Activated CD4-positive, alpha-beta T cell treated with anti-CD3 and anti-CD28 coated beads, Interleukin-2, amount 50 U/mL, for 16 hours (primary cell): ENCODE measurements at places on chromosomes 5 and 9.

DNA sequence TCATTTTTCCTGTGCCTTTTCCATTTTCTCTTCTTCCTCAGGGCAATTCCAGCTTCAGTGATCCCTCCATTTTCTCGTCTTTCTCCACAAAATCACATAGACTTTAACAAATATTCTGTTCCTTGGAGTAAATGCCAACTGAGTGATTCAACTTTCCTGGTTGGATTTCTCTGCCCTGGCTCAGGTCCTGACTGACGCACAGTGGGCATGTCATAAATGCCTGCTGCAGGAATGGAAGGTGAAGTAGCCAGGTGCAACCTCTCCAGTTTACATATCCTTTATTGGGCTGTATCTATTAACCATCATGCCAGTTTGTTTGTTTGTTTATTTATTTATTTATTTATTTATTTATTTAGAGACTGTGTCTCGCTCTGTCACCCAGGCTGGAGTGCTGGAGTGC is 95.1 kb downstream of the MEF2C start:
- no peak for DNase-seq

GRCh38 chr5:159804121-159804520 is 112.2 kb upstream of the ADRA1B start:
- no peak for DNase-seq

- DNase-seq: no peak
Measured at GRCh38 chr9:109477258-109478050, 20.7 kb downstream of the PTPN3 start.

GRCh38 chr5:177458912-177459350 is 12.3 kb downstream of the PRR7 start:
- DNase-seq: no peak

- DNase-seq: no peak
Measured at GRCh38 chr5:58284886-58285285, 175.0 kb downstream of the PLK2 start.
